ENCODE measurements at places on chromosomes 13 and 19.

GRCh38 chr13:94556041-94556440 is 39.9 kb downstream of the TGDS start:
- no peak for DNase-seq

DNA sequence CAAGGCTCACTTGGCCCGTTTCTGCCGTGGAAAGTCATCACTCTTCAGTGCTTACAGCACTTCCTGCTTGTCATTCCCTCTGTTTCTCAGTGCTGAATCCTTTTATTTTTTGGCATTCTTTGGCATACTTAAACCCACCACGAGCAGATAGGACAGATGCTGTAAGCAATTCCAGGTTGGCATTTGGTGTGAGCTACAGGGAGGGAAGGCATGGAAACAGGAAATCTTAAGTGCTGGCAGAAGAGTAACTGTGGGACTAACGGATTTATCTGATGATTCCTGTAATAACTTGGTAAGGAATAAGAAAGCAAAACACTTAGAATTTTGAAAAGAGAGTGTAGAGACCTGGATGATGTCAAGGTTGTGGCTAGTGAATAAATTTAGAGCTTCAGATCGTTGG is 273.4 kb downstream of the GPC6 start:
- DNase-seq, result no peak

DNA sequence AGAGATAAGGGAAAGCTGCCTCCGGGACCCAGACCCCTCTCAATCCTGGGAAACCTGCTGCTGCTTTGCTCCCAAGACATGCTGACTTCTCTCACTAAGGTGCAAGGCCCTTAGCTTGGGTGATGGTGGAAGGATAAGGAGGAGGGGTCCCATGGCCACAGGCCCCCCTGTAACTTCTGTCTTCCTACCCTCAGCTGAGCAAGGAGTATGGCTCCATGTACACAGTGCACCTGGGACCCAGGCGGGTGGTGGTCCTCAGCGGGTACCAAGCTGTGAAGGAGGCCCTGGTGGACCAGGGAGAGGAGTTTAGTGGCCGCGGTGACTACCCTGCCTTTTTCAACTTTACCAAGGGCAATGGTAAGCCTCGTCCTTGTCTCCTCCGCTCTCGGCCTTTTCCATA is 2.0 kb downstream of the CYP2F1 start:
- DNase-seq, result no peak

- no peak for DNase-seq
Observed at GRCh38 chr19:40542202-40542859, 34.3 kb upstream of the SHKBP1 start.

GRCh38 chr13:20119960-20120359 is 40.9 kb downstream of the GJA3 start:
- DNase-seq, result no peak

DNA sequence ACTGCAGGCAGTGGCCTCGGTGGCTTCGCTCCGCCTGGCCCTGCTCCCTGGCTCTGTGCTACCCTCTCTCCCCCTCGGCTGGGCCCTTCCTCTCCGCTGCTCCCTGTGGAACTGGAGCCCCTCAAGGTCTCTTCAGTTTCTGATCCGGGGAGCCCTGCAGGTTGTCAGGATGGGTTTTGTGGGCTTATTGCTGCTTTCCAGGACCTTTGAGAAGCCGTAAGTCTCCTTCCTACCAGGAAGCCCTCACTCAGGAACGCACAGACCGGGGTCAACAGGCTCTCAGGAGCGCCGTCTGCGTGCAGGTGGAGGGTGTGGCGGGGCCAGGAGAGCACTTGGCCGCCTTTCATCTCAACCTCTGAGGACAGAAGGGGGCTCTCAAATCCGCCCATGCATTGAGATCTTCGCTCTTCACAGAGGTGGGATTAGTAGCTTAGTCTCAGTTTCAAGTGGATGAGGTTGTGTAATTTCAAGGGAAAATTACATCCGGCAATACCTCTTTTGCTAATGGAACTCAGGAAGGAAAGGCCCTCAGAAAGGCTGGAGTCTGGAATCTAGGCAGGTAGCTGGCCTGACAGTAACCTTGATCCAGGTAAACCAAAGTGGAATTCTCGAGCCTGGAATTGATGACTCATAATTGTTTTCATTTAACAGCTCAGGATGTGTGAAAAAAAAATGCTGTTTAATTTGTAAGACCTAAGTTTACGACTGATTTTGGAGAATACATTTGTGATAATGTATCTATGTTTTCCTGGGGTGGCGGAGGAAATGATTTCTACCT is 102.0 kb downstream of the ATP11A start:
- no peak for DNase-seq

DNA sequence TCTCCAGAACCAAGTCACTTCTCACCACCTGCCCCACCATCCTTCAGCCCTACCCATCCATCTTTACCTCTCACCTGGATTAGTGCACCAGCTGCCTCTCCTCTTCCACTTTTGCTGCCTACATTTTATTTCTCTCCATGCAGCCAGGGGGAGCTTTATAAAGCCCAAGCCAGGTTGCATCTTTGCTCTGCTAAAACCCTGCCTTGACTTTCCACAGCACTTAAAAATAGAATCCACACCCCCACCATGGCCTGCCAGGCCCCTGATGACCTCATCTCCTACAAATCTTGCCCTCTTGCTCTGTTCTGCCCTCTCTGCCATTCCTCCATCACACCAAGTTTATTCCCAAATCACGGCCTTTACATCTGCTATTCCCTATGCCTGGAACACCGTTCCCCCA is 1.8 kb downstream of the HOOK2 start:
- DNase-seq, result peak; percentile 44

DNA sequence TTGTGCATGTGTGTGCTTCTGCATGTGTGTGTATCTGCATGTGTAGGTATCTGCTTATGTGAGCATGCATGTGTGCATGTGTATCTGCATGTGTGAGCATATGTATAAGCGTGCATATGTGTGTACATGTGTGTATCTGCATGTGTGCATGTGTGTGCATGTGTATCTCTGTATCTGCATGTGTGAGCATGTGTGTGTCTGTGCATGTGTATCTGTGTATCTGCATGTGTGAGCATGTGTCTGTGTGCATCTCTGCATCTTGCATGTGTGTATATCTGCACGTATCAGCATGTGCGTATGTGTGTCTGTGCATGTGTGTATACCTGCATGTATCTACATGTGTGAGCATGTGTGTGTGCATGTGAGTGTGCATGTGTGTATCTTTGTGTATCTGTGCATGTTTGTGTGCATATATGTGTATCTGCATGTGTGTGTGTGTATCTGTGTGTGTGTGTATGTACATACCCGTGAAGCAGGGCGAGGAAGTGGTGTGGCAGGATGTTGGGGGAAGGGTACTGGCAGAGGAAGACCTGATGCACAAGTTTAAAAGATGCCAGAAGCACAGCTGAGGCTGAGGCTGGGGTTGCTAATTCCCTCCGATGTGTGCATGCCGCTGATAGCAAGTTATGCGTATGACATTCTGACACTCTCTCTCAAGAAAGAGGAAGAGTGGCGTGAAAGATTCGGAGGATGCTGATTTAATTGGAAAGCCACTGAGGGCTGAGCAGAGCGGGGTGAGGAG is 64.2 kb downstream of the TEX29 start:
- DNase-seq, result peak; percentile 90

DNA sequence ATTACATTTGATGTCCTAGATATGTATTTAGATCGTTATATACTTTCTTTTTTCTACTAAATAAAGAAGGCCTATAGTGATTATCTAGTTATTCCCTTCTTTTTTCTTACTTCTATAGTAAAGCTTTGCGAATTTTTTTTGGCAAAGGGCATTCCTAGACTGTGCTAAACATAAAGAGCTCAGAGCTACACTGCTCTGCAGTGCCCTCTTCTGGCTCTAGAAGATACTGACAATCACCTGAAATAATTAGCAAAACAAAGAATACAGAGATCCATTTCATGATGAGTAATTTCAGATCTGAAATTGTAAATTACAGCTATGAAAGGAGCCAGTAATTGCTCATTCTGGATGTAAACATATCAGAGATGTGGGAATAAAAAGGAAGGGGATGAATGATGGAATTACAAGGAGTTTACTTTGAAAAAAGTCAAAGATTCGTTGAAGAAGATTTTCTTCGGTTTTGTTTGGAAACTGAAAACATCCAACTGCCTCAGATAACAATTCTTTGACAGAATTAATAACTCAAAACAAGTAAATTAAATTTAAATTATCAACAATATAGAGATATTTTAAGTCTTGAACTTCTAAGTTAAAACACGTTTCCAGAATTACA is 288.5 kb downstream of the NALCN start:
- DNase-seq, result no peak

GRCh38 chr13:104442536-104442935 is 1376.3 kb upstream of the SLC10A2 start:
- DNase-seq, result no peak

DNA sequence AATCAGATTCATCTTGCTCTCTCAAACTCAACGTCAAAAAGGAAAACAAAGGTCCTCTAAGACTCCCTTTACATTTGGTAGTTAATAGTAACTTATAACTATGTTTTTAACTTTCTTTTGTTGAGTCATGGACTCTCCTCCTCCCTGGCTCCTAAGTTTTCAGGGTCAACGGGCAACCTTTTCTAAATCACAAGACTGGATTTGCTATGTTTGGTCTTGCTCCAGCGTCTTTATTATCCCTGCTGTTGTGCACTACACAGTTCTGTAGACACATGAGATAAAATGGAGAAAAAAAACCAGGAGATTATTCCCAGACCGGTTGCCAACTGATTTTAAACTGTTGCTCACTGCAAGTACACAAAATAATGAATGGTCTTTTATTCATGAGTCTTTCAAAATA is 1.9 kb upstream of the ITM2B start:
- DNase-seq, result no peak

GRCh38 chr13:75326173-75327134 is 155.5 kb downstream of the TBC1D4 start:
- DNase-seq, result peak; percentile 93

- peak; percentile 87 for DNase-seq
Observed at GRCh38 chr13:113393563-113394338, 29.8 kb upstream of the GRTP1 start.

GRCh38 chr13:33785384-33785783 is 32.6 kb upstream of the RFC3 start:
- no peak for DNase-seq

DNA sequence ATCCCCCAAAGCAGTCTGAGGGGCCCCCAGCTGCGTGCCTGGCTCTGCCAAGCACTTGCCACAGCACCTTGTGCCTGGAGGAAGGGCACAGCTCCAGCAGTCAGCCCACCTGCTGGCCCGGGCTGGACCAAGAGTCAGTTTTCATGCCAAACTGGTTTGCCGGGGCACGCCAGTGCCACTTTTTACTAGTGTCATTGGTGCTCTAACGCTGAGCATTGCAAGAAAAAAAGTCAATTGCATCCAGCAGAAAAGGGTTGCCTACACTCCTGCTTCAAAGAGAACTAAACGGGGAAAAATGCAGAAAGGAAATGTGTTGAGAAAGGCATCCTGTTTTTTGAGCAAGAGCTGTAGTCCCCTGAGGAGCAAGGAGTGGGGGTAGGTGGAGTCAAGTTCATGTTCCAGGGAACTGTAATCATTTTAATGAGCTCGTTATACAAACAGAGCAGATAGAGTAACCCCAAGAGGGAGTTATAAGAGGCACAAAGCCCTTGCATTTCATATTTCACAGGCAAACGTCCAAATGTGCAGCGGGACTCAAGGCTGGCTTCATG is 68.4 kb downstream of the F2RL3 start:
- DNase-seq, result no peak

Data from T-helper 2 cell (primary cell).